Stimulated activated CD4-positive, alpha-beta T cell treated with anti-CD3 and anti-CD28 coated beads, TNF-alpha, amount 100 ng/mL, for 1 hour (primary cell): ENCODE measurements at places on chromosomes 12 and 14.

GRCh38 chr14:21384494-21384851, 654 bp upstream of the SUPT16H start:
- DNase-seq = no peak

GRCh38 chr12:115355301-115355700, 671.3 kb upstream of the TBX3 start:
- no peak for DNase-seq

DNA sequence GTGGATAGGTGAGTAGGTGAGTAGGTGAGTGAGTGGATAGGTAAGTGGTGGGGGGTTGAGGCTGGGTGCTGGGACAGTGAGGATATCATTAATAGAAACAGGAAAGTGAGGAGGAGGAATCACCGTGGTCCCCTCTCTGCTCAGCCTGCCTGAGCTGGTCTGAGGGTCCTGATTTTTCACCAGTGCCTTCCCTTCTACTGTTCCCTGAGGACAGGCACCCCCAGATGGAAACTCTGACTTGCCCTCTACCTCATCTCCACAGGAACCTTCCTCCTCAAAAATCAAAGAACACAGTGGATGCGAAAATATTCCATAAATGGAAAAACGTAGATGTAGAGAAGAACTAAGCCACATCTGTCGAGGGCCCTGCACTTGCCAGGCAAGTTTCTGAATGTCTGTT, 1.9 kb downstream of the GPR68 start:
- DNase-seq = no peak

- DNase-seq = no peak
These were observed 243.2 kb downstream of the SPTSSA start for GRCh38 chr14:34218881-34219280.
